ENCODE measurements at places on chromosomes 7 and 10. TPM values are rescaled to one million over a fixed set of nuclear protein-coding genes. Genes with fewer than 3 reads are reported as not detected.

The CYP2W1 gene
- 18.1 TPM for total RNA-seq

DNA sequence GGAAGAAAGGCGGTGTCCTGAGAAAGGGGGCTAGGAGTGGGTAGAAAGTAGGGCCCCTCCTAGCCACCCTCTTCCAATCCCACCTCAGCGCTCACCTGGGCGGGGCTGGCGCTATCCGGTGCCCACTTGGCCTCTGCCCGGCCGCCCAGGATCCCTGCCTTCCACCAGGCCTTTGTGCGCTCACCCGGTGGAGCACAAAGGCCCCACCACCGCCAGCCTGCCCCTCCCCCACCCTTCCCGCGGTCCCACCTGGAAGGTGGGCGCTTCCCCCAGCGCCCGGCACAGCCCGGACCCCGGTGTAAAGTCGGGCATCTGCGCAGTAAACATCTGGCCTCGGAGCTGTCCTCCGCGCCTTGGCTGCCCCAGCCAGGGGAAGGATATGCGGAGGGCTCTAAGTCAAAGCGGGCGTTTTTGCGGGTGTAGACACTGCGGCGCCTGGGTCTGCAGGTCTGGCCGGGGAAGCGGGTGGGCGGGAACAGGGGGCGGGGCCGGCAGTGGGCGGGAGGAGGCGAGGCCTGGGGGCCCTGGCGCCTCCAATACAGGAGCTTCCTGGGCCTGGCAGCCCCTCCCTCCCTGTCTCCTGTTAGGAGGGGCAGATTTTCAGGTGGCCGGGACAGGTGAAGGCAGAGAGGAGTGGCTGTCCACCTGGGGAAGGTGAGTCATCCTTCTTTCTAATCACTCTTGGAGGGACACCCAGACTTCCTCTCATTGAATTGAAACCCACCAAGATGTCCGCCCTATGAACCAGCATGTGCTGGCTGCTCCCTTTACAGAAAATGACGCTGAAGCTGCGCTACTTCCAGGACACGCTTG, 49.3 kb downstream of the PNLIPRP2 start:
- no peak for DNase-seq

- no peak for DNase-seq
These were observed 151.1 kb downstream of the KCNMA1 start for GRCh38 chr10:77486517-77486916.

DNA sequence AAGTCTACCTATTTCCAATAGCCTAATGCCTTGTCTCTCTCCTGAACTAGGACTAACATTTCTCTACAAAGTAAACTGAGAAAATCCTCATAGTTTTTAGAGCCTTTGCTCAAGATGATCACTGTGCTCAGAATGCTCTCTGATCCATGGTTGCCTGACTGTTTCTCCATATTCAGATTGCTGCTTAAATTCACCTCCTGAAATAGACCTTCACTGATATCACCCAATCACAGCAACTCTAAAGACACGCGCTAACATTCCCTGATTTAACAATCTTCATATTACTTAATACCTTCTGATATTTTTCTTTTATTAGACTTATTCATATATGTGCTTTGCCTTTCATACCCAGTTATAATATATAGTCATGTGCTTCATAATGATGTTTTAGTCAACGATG, 148.9 kb upstream of the SP4 start:
- DNase-seq: no peak

The CALML3 gene
- 115 TPM for total RNA-seq

DNA sequence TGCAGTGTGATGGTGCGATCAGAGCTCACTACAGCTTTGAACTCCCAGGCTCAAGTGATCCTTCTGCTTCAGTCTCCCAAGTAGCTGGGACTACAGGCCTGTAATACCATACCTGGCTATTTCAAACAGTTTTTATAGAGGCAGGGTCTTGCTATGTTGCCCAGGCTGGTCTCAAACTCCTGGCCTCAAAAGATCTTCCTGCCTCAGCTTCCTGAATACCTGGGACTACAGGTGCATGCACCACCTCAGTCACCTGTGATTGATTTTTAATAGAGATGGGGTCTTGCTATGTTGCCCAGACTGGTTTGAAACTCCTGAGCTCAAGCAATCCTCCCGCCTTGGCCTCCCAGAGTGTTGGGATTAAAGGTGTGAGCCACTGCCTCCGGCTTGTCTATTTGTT, 26.4 kb upstream of the CCL24 start:
- no peak for DNase-seq

DNA sequence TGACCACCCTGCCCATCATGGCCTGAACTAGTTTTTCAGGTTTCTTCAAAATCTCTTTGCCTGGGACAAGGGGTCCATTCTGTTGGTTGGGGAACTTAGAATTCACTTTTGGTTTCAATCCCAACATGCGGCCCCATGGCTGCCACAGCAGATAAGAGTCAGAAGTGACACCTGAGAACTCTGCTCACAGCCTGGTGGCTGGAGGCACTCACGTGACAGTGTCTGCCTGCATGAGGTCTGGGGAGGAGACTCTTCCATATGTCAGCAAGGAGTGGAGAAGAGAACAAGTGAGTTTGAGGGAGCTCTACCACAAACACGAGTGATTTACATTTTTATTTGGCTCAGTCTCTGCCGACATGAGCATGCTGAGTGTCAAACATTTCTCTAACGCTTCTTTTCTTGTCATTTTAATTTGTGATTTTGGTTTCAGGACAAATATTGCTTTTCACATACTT, 370.4 kb downstream of the TNS3 start:
- DNase-seq: no peak

The CNTNAP2 gene
- total RNA-seq: not detected

DNA sequence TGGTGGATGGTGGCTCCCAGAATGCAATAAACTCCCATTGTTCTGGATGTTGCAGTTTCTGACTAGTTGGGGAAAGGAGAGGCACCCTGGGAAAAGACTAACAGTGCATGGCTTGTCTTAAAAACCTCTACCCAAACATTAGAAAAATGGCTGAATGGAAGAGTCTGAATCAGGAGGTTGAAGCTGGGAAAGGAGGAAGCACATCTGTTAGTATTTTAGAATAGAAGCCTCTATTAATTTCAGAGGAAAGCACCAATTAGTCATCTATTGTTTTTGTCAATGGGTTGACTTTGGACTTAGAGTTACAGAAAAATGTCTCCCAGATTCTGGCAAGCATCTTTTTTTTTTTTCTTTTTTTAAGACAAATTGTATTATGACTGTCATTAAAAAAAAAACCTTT, 56.1 kb upstream of the ELMO1 start:
- no peak for DNase-seq

GRCh38 chr10:71595649-71596048, 123.9 kb downstream of the C10orf105 start:
- no peak for DNase-seq

All from lower leg skin (tissue), 4 donors.